Glutamatergic neuron (in vitro differentiated cells): ENCODE measurements at places on chromosomes 4 and X. TPM values are rescaled to one million over a fixed set of nuclear protein-coding genes. Genes with fewer than 3 reads are reported as not detected.

Gene TEX13D
- total RNA-seq, result not detected

GRCh38 chr4:128311659-128312403, 24.2 kb upstream of the PGRMC2 start:
- DNase-seq, result no peak

GRCh38 chr4:55834086-55834795, 14.7 kb downstream of the EXOC1L start:
- DNase-seq, result no peak

GRCh38 chr4:123503698-123504363, 107.2 kb downstream of the SPRY1 start:
- DNase-seq, result no peak

DNA sequence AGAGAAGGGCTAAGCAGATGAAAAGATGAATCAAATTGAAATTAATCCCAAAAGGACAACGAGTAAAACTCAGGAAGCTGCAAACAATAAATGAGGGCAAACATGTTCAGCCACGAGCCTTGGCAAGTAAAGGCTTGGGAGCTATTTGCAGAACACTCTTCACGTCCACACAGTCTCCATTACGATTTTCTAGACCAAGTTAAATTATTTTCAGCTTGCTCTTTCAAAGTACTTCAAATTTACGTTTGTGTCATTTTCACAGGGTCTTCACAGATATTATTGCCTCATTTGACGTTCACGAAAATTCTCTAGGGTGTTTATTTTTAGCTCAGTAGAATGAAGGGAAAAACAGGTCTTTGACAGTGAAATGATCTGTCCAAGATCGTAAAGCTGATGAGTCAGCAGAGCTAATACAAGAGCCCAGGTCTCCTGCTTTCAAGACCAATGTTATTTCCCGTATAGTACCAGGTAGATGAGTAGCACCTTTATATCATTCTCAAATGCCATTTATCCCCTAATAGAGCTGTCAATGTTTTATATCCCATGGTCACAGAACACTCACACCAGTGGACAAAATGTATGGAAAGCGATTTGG, 20.9 kb downstream of the KLB start:
- no peak for DNase-seq

DNA sequence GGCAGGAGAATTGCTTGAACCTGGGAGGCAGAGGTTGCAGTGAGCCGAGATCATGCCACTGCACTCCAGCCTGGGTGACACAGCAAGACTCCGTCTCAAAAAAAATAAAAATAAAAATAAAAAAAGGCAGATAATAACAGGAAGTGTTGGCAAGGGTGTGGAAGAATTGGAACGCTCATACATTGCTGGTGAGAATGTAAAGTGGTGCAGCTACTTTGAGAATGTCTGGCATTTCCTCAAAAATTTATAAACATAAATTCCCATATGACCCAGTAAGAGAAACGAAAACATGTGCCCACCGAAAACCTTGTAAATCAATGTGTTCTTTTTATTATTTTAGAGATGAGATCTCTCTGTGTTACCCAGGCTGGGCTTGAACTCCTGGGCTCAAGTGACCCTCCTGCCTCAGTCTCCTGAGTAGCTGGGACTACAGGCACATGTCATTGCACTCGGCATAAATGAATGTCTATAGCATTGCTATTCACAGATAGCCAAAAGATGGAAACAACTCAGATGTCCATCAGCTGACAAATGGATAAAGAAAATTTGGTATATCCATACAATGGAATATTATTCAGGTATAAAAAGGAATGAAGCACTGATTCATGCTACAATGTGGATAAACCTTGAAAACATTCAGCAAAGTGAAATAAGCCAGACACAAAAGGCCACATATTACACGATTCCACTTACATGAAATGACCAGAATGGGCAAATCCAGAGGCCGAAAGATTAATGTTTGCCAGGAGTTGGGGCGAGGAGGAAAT, 63.7 kb upstream of the PLAC1 start:
- DNase-seq, result no peak
